ENCODE measurements at places on chromosomes 12 and 14.

DNA sequence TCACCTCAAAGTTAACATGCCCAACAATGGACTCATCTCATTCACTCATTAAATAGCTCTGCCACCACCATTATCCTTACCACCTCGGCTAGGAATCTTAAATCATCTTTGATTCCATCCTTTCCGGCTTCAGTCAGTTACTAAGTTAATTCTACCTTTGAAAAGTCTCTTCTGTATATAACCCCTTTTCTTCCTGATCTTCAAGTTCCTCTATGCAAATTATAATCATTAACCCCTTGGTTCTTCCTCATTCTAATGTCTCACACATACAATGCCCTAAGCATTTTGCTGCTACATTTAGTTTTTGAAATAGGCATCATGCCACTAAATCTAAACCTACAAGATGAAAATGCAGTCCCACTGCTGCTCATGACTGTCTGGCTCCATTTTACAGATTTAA, 51.6 kb downstream of the ATP2B1 start:
- DNase-seq = no peak

DNA sequence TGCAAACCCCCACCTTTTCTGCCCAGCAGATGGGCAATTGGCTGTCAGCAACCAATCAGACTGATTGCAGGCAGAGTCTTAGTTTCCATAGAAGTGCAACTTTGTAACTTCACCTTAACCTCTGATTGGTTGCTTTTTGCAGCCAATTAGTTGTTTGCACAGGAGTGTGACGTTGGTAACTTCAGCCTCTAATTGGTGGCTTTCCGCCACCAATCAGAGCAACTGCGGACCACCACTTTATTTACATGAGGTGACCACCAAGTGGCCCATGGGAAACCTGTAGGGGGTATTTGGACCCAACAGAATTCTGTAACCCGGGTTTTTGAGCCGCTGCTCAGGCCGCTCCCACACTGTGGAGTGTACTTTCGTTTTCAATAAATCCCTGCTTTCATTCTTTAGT, 32.3 kb downstream of the CDKN1B start:
- DNase-seq = no peak

- no peak for DNase-seq
Measured at GRCh38 chr12:47876440-47876960, 28.3 kb downstream of the VDR start.

DNA sequence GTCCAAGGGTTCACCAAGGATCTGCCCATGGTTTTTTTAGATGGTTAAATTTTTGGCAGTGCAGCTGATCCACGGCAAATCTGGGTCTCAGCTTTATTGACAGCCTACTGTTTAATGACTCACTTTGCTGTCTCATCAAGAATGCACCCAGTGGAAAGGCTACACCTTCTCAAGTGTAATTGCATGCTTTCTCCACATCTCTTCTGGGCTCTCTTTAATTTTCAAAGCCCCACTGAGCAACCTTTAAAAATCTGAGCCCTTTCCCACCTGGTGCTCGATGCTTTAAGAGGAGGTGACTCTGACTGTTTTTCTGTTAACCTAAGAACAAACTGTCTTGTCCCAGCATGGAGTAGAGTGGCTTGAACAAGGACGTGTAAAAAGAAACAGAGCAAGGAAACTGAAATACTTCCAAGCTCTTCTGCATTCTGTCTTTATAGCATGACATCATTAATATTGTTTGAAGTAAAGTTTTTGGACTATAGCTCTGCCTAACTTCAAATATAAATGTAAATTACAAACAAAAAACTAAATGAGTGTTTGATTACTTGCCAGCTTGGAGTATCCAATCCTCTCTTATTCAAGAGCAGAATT, 214.2 kb upstream of the KRR1 start:
- no peak for DNase-seq

DNA sequence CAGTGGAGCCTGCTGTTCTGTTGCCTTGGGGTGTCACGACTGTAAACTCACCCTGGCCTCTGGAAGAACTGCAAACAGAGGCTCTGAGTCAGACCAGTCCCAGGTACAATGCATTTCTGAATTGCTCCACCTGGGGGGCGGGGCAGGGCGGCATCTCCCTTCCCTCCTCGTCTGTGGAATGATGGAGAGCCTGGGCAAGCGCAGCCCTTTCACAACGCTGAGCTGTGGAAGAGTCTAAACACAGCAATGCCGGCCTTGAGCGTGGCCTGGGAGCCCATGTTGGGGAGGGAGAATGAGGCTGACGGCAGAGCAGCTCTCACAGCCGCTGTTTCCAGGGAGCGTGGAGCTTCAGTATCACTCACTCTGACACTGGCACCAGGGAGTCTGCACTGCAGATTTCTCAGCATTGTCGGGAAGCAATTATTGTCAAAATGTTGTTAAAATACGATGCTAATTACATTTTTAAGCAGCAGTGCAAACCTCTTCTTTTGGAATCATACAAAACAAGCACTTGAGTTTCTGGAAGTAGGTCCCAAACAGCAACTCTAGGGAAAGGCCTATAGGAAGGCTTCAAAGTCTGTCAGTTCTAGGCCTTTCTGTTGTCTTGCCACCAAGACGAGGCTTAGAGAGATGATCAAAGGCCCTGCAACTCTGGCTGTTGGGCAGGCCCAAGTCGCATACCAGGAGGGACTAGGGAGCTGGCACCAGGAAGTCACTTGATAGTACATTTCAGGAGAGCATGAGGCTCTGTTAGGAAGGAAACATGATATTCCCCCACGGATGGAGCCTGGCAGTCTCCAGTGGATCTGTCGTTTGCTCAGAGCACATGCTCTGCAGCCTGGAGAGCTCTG, 244.0 kb upstream of the FKBP4 start:
- no peak for DNase-seq

DNA sequence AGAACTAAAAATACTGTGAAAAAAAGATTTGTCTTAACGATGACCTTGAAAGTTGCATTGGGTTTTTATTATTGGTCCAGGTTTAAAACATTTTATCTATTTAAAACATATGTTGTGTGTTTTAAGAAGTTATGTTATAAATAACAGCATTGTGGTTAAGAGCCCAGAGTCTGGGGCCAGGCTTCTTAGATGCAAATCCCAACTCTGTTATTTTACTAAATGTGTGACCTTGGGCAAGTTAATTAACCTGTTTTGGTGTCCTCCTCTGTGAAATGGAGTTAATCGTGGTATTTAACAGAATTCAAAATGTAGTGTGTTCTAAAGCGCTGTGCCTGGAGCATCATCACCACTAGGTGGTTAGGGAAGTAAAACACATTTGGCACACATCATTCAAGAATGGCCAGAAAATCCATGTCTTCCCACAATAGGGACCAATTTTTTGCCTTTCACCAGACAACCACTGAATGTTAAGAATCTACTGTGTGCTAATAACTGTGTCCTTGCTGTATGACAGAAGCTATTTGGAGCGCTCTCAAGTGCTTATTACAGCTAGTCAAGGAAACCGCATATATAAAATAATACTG, 133.3 kb downstream of the MON2 start:
- DNase-seq = no peak

DNA sequence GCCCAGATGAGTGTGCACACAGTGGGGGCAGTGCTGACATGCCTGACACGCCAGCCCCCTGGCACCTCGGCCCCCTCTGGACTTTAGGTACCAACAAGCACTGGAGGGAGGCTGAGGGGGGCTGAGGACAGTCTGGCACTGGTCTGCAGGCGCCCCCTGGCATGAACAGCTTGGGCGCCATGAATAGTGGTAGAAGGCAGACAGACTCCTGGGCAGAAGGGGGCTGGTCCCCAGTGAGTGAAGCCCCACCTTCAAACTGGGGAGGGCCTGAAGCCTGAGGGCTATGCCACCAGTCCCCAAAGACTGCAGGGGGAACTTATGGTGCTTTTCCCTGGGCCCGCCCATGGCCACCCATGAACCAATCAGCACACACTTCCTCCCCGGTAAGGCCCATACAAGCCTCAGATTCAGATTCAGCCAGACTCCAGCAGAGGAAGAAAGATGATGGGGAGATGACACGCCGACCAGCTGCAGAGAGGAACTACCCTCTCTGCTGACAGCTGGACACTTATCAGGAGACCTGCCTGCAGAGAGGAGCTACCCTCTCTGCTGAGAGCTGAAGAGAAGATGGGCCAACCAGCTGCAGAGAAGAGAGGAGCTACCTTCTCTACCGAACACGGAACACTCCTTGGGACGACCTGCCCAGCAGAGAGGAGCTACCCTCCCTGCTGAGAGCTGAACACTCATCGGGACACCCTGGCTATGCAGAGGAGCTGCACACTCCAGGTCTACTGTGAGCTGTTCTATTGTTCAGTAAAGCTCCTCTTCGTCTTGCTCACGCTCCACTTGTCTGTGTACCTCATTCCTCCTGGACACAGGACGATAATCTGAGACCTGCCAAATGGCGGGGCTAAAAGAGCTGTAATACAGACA, 324.5 kb downstream of the PCNX1 start:
- DNase-seq = no peak

DNA sequence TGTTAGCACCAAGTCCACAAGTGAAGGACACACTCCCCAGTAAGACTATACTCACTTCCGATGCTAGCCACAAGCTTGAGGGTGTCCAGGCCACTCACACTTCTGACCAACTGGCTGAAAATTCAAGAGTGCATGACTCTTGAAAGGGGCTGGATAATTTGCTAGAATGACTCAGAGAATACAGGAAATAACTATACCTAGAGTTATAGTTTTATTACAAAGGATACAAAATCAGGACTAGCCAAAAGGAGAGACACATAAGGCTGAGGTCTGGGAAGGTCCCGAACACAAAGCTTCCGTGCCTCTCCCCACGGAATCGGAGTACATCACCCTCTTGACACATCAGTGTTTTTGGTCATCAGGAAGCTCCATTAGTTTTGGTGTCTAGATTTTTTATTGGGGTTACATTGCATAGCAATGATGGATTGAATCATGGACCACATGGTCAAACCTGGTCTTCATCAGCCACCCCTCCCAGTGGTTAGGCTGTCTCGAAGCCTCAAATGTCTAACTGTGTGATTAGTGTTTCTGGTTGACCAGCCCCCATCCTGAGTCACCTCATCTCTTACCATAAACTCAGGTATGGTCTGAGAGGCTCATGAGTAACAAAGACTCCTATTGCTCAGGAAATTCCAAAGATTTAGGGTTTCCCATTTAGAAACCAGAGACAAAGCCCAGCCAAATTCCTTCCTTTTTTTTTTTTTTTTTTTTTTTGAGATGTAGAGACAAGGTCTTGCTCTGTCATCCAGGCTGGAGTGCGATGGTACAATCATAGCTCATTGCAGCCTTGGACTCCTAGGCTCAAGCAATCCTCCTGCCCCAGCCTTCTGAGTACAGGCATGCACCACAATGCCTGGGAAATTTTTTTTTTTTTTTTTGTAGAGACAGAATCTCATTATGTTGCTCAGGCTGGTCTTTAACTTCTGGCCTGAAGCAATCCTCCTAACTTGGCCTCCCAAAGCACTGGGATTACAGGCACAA, 472.0 kb upstream of the TBX3 start:
- no peak for DNase-seq

DNA sequence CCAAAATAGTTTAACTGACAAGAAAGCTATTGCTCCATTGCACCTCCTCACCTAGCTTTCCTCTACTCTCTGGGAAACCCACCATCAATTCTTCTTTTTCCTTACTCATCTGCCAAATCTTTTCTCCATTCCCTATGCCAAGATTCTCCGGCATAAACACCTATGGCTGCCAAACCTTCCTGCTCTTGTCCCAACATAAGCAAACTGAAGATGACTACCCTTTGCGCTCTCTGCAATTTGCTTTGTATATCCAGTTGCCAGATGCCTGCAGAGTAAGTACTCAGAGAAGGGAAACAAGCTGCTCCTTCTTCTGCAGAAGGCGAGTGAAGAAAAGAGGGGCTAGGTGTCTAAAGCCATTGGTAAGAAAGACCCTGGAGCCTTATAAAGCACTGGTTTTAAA, 11.5 kb downstream of the PTGER2 start:
- DNase-seq = no peak

- no peak for DNase-seq
Measured at GRCh38 chr12:11862798-11863197, 207.9 kb upstream of the BCL2L14 start.

DNA sequence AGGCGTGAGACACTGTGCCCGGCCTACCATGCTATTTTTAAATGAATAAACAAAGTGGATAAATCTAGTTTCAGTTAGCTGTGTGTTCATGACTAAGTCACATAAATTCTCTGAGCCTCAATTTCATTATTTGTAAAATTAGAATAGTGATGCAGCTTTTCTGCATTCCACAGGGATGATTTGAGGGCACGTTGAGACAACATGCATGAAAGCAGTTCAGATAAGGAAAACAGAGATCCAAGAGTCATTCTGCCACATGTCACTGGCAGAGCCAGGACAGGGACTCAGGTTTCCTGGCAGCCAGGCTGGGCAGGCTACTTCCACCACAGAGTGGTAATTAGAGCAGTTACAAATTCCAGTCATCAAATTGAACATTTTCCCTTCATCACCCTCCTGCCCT, 2.9 kb upstream of the PPP4R4 start:
- no peak for DNase-seq
